ENCODE measurements at places on chromosomes 16 and 17.

- no peak for DNase-seq
Measured at GRCh38 chr17:50283714-50284113, 9.4 kb downstream of the TMEM92 start.

DNA sequence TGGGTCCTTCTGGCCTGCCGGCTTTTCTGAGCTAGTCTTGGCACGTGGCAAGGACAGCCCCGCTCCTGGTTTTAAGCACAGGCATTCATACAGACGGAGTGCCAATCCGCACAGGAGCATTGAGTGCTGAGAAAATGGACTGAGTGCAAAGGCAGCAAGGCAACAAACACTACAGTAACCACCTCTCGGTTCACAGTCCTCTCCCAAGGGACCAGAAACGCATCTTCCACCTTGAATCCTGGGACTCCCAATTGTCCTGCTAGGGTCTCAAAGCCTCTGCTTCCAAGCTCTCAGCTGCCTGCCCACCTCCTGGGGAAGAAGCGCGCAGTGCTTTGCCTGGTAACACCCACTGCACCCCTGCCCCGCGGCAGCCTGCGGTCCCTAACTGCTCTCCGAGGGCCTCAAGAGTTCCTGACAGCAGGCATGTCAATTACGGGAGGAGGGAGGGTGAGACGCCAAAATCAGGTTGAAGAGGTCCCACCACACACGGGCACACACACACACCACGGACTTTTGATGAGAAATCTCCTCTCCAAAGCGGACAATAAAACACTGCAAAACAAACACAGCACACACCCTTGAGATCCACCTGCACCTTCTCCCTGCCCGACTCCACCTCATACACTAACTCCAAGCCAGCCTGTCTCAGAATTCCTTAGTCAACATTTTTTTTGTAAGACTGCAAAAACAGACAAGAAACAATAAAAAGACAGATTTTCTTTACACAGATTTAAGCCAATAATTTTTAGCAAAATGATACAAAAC is 15.0 kb downstream of the SLC16A3 start:
- DNase-seq = no peak

DNA sequence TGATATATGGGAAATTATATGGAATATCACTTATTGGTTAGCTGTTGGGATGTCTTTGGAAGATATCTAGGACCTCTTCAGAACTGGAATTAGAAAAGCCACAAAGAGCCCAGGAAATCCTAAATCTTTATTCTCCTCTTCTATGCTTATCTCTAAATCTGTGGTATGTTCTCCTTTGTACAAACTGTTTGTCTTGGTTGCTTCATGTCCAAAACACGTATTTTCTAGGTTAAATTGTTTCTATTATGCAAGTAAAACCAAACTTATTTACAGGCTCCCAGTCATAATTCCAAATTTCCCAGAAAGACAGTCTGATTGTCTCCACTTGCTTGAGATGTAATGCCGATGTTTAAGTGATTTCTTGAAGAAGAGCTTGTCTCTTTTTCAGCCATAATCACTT is 650.9 kb downstream of the CDH11 start:
- DNase-seq = no peak

DNA sequence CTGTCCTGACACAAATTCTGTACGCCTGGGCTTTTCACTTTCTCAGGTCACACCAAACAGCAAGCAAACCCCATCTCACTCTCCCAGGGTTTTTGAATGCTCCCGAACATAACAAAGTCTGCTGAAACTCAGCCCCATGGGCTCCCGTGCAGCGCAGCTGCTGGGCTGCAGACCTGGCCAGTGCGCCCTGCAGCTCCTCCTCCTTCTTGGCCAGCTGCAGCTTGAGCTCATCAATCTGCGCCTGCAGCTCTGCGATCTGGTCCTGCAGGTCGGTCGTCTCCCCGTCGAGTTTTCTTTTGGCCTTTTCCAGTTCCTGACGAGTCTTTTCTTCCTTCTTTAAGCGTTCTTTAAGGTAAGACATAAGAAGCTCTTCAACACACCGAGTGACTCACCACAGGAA is 70.5 kb downstream of the NDEL1 start:
- DNase-seq = no peak

DNA sequence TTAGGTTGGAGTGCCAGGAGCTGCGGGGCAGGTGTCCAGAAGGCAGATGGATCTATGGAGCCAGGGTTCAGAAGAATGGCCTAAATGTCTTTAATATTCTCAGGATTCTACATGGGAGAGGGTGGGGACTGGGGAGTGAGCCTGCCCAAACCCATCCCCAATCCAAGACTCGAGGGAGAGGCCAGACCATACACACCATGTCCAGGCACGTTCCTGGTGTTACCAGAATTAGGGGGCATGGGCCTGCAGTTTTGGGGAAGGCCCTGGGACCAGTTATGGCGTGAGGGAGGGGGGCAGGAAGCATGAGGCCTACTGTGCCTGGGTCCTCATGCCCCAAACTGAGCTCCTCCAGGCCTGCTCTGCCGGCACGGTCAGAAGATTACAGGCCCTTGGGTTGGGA is 1.9 kb downstream of the TAX1BP3 start:
- DNase-seq = no peak

- no peak for DNase-seq
Measured at GRCh38 chr17:10033959-10034358, 128.9 kb upstream of the RCVRN start.

DNA sequence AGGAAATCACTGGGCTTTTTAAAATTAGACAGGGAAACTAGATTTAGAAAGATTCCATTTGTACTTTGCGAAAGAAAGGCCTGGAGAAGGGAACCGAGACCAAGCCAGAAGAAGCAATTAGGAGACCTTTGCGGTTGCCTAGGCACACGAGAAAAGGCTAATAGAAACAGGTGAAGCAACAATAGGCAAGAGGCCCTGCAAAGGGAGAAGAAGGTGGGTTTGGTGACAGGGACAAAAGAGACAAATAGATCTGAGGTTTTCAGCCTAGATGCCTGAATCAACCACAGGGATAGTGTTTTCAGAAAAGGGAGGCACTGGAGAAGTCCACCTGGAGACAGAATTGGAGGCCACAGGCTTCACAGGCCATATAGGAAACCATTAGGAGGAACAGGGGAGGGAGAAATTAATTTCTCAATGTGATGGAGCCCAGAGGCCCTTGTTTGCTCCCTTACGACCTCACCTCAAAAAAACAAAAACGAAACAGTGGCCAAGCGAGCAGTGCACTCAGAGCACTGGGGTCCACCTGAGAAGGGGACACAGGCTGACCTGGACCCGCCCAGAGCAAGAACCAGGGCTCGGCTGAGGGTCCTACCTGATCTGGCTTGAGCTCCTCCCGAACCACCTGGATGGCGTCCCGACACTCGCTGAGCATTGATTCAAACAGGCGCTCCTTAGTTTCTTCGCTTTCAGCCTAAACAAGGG is 22.3 kb downstream of the SRP68 start:
- DNase-seq = no peak

GRCh38 chr16:11909653-11910545 is 5.9 kb downstream of the GSPT1 start:
- DNase-seq = no peak

DNA sequence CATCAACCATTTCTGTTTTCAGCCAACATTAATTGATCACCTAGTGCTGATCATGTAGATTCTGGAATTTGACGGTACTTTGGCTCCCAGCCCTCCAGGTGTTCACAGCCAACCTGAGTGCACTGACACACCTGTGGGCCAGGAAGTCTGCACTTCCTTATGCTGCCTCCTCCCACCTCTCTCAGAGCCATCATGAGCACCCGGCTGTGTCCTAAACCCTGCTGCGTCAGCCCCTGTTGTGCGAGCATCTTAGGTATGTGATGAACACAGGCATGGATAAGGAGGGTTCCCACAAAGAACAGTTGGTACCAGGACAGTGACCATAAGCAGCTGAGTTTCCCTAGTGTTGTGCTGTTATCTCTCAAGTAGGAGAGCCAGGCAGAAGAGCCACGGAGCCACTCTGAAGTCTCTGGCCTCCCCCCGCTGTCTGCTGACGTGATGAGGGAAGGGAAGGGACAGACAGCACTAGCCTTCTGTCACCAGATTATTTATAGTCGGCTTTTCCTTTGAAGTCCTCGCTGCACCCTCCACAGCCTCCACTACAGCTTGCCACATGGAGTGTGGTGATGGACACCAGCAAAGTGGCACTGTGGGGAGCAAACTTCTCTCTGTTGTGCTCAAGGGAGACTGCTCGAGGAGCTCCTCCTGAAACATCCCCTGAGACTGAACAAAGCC is 162.8 kb upstream of the ANKFN1 start:
- no peak for DNase-seq

GRCh38 chr16:18041864-18042834 is 294.4 kb downstream of the NPIPA8 start:
- no peak for DNase-seq

DNA sequence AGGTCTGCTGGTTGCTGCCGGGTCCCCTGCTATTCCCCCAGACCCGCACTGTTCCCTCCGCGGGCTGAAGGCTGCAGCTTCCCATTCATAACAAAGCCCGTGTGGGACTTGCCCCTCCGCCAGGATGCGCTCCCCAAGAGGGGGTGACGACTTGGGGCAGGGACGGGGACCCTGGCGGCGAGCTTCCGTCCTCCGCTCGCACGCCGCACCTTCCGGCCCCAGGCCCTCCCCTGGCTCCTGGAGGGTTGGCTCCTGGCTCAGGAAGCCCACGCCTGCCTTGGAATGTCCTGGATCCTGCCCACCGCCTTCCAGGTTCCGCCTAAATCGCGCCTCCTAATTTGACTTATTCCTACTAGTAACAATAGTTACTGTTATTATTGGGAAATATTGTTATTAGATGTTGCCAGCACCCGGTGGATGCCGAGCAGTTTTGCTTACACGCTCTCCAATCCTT is 1.1 kb upstream of the TFAP4 start:
- DNase-seq = peak; percentile 77

DNA sequence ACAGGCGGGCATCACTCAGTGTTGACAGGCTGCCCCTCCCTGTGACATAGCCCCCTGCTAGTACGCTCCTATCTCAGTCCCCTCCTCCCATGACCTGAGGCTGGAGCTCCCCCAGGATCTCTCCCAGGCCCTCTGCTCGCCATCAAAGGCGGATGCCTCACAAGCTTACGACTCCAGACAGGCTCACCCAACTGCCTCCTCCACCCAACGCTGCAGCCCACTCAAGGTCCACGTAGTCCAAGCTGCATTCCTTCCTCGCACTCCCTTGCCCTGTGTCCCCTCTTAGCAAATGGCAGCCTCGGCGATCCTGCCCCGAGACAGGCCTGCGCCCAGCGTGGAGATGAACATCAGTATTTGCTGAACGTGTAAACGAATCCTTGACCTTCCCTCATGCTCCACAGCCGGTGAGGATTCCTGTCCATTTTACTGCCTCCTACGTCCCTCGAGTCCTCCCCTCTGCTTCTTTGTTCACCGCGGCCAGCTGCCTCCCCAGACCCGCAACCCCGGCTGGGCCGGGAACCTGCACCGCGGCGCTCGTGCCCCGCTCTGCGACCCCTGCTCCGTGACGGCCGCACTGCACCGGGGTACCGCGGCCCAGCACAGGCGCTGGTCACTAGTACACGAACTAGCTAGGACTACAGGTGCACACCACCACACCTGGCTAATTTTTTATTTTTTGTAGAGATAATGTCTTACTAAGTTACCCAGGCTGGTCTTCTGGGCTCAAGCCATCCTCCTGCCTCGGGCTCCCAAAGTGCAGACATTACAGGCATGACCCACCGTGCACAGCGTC is 838 bp upstream of the TMEM97 start:
- DNase-seq = no peak

DNA sequence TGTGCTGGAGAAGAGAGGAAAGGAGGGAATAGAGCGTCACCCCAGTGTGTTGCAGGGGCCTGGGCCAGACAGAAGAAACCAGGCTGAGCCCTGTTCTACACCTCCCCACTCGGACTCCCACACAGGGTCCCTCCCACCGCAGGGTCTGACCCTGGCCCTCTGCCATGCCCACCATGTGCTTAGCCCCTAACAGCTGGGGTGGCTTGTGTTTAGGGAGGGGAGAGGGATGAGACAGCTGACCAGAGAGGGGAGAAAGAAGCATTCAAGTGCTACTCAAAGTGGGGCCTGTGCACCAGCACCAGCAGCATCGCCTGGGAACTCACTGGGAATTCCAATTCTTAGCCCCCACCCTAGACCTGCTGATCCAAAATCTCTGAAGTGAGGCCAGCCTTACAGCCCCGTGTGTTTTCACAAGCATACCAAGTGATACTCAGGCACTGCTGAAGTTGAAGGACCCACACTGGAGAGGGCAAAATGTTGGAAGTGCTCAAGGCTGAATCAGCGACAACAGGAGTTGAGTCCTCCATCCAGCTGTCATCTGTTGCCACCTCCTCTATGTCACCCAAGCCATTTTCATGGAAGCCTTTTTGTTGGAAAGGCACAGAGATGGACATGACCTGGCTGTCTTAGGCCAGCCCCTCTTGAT is 47.0 kb downstream of the FZD2 start:
- no peak for DNase-seq

DNA sequence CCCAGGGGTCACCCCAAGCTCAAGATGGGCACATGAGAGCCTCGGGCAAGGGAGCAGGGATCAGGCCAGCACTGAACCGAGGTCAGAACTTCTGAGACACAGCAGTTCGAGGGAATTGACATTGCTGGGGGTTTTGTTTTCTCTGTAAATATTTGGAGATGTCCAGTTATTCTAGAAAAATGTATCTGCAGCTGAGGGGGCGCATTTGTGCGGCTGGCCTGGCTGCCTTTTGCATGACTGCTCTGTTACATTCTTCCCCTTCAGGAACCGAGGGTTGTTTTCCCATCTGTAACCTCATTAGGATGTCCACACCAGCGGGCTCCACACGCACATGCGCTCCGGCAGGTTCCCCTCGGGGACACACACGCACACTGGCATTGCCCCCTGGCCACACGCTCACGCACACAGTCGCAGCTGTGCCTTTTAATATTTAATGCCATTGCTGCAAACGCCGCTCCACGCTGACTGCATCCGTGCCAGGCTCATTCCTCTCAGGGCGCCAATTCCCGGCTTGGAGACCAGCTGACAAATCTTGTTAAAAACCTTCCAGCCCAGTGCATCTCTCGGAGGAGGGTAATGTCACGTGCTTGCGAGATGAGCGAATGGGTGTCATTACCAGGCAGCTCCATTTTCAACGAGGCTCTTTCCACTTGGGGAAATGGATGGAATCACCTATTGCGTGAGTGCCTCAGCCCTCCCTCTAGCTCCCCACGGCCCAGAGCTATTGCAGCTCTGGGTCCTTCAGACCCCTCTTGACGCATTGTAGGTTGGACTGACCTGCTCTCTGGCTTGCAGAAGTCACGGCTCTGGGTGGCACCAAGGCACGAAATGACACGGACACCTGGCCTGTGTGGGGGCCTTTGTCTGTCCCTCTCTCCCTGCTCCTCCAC is 13.1 kb downstream of the CCR7 start:
- peak; percentile 58 for DNase-seq

Data from activated T-cell treated with anti-CD3 and anti-CD28 coated beads, Interleukin-2, amount 50 U/mL, for 48 hours (primary cell).